ENCODE measurements at places on chromosomes 2 and 18.
A peak's percentile ranks its signal among the peaks of the same experiment; 100 is the strongest.

DNA sequence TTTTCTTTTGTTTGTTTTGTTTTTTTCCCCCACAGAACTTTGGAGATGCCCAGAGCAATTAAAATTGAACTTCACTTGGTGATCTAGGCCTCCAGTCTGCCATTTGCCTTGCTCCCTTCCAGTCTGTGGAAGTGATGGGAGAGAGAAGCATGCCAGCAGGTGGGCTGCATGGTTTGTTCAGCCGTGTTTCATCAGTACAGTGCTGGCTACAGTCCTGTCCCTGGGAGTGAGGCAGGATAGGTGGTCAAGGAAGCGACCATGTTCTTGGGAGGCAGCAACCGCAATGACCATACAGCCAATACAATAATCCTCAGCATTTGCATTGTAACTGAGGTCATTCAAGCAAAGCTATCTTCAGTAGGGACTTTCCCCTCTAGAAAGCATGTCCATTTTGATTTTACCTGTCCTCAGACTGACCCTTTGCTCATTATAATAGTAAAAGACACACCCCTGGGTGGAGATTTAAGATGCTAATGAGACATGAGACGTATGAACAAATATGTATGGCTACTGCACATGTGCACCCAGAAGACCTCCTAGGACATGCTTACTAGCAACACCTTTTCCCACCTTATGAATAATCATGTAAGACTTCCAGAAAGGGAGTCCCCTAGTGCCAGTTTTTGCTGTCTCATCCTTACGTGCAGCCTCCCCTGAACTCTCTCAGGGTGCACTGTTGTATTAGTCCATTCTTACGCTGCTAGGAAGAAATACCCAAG is 11.1 kb upstream of the LIPG start:
- no peak for DNase-seq

GRCh38 chr2:230779607-230780006 is 67.0 kb downstream of the CAB39 start:
- DNase-seq, result no peak

DNA sequence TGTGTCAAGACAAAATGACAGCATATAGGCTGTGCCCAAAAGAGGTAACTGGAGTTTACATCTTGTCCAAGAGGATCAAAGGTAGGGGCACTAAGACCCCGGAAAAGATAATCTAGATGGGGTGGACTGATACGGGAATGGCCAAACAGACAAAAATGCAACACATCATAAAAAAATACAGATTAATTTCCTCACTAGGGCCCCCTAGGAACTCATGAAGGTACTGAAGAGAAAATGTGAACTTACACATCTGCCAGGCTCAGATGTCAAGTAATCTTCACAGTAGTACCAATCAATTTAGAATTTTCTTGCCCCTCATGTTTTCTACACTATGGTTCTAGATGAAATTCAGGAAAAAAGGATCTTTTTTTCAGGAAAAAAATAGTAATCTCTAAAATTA is 115.6 kb upstream of the REG3A start:
- no peak for DNase-seq

DNA sequence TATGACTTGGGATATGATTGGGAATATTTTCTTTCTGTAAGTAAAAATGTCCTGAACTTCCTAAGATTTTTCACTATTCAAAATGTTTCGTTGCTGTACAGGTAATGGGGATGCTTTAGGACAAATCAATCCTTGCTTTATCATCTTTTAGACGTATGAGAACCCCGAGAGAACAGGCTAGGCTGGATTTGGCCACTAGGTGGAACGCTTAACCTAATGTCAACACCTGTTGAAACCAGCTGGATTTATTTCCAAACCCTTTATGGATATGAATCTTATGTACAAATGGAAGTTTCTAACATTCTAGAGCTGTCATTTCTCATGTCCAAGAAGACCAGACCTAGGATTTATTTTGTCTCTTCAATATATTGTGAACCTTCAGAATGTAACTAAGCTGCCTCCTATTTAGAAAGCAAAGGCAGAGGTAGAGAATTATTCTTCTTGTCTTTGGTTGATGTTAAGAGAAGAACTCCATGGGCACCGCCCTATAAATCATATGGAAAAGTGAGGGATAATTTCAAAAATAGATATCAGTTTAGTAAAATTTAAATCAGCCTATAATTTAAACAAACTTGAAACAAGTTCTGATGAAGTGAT is 96.7 kb downstream of the PMAIP1 start:
- peak; percentile 27 for DNase-seq

DNA sequence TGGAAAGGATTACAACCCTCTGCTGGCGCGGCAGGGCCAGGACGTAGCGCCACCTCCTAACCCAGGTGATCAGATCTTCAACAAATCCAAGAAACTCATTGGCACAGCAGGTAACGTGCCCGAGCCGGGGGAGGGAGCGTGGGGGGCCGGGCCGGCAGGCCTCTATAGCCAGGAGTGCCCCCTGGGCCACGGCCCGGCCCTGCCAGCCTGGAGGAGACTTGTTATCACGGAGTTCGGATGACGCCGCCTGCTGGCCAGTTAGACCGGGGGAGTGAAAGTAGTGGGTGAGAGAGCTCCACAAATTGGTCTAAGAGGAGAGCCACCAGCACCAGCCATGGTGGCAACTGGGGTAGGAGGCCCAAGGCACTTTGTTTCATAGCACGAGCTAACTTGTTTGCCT is 8.6 kb upstream of the TMEM214 start:
- DNase-seq, result peak; percentile 86

DNA sequence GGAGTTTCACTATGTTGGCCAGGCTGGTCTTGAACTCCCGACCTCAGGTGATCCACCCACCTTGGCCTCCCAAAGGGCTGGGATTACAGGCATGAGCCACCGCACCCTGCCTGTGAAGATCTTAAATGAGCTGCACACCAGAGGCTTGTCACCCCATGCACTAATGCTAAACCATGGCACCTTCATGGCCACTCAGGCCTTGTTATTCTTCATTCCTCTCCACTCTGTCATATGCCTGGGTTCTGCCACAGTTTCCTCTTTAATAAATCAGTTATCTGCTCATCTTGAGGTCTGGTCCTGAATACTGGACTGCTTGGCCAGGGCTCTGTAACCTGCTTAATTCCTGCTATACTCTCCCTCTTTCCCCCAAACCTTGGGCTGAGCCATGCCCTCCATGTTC is 303.9 kb upstream of the FBXO11 start:
- no peak for DNase-seq

GRCh38 chr2:199914372-199914958 is 3.4 kb downstream of the C2orf69 start:
- DNase-seq, result no peak

DNA sequence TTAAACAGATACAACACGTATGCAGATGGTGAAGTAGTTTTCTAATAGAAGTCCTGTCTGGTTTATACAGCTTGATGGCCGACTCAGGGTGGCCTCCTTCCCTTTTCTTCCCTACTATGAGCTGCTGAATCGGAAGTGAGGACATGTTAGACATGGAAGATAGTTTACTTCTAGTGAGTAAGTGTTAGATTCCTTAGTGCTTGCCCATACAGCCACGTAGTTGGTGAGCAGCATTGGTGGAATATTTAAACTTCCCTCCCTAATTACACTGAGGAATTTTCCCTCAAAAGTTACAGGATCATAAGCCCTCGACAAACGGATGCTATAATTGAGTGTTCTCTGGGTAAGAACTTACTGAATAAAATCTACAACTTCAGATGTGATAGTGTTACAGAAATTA is 52.1 kb downstream of the RHBDD1 start:
- DNase-seq, result peak; percentile 94

DNA sequence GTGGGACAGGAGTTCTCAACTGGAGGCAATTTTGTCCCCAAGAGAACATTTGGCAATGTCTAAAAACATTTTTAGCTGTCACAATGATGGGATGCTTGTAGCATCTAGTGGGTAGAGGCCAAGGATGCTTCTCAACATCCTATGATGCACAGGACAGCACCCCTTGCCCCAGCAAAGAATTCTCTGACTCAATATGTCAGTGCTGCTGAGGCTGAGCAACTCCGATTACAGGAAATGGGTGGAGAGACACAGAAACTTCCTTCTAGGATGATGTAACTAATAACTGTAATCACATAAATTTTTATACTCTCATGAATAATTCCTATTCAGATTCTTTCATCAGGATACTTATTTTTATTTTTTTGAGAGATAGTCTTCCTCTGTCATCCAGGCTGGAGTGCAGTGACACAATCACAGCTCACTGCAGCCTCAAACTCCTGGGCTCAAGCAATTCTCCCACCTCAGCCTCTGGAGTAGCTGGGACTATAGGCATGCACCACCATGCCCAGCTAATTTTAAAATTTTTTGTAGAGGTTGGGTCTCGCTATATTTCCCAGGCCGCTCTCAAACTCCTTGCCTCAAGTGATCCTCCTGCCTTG is 120.3 kb upstream of the ACAA2 start:
- no peak for DNase-seq

DNA sequence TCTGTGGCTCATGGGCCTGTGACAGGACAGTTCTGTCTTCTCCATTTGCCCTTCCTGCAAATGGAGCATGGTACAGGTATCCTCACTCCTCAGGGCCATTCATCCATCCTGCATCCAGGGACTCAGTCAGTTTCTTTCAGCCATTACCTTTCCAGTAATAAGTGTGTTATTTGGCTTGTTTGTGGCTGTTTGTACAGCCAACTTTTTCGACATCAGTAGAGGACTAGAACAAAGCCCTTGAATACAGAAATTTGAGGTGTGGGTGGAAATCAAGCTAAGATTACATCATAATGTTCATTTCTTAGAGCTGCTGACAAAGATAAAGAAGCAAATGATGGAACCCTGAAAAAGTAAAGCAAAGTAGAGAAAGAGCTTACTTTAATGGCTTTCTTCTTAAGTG is 290.4 kb downstream of the PTPRM start:
- no peak for DNase-seq

- no peak for DNase-seq
These were observed 251.7 kb downstream of the LRRTM4 start for GRCh38 chr2:77270433-77270832.

- no peak for DNase-seq
These were observed 20.3 kb downstream of the MRPL19 start for GRCh38 chr2:75666911-75667310.

GRCh38 chr2:69693775-69694450 is 48.0 kb upstream of the ANXA4 start:
- DNase-seq, result no peak

DNA sequence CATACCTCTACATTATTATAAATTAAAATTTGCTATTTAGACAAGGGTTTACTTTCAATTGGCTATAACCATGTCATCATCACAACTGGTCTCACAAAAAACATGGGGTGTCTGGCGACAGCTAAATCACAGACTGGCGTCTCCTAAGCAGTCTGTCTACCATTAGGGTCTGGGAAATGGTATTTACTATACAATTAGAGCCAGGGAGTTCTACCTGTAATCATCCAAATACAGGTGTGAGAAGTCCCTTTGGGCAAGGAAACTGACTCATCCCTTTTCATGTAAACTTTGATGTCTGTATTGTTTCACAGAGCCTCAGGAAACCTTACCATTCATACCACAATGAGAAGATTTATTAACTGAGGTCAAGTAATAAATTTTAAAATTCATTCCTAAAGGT is 126.7 kb downstream of the OLA1 start:
- peak; percentile 46 for DNase-seq

GRCh38 chr2:140797718-140798117 is 1333.1 kb downstream of the LRP1B start:
- no peak for DNase-seq

- DNase-seq, result no peak
These were observed 60.4 kb upstream of the SLC35G4 start for GRCh38 chr18:11548916-11549551.

GRCh38 chr2:209907746-209908145 is 94.7 kb upstream of the RPE start:
- DNase-seq, result no peak

DNA sequence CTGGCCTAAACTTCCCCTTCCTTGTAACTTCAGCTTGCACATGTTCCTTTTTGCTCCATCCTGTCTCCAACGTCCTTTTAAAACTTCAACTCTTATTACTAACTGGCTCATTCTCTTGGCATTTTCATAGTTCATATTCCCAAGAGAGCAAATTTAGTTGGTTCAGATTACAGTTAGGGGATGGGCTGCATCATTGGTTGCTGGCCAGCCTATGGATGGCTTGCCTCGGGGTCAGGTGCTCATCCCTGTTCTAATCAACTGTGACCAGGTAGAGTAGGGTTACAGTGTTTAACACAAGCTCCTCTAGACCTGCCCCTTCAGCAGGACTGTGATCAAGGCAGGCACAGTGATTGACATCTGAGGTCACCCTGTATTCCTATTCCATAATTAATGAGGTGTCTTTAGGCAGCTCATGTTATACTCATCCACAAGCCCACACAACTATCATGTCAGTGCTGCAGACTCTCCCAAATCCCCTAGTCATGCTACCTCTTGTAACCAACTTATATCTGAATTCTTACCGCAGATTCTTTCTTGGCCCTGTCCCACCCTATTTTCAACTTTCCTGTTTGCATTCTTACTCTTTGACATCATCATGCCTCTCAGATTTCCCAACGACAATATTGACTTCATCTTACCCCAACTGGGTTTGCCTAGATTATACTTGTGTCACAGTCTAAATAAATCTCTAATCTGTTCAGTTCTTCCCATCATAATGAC is 293.3 kb downstream of the MTX2 start:
- DNase-seq, result peak; percentile 37

DNA sequence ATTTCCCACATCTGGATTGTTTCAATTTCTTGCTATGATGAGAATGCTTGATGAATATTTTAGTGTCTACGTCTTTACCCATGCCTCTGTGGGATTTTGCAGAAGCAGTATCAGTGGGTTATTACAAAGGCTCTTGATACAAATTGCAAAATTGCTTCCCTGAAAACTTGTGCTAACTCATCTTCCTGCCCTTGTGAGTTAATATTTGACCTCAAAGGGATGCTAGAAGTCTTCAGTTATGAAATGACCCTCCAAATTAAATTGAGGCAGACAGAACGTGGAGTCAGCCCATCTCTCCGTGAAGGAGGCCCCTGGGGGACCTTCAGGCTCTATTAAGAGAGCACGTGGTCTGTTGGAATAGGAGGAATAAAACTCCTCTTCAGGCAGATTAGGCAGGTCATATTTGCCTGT is 239.2 kb upstream of the HS6ST1 start:
- DNase-seq, result no peak

DNA sequence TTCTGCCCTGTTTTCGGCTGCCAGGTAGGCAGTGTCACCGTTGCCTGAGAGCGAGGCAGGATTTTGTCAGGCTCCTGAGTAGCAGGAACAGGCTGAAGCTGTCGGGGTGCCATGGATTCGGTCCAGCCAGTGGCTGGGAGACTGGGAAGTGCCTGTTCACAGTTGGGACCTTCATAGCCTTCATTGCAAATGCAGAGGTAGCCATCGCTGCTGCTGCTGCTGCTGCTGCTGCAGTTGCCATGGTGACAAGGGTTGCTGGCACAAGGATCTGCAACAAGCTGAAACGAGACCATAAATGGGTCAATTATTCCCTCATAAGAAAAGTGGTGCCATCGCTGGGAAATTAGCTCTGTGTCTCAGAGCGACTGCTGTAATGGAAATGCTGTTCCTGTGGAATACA is 122.7 kb downstream of the DNER start:
- no peak for DNase-seq

DNA sequence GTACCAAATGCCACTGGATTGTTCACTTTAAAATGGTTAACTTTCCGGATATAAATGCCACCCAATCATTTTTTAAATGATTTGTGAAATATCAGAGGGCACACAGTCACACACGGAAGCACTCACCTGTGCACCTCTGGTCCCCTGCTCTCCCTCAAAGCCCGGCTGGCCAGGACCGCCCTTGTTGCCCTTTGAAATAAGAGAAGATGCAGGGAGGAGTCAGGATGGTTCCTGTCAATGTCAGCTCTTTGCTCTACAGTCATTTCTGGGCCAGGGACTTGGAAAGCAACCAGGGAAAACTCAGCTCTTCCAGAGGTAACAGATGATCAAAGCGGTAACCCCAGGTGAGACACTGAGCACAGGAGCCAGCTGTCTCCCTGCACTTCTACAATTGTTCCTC is 60.7 kb downstream of the COL6A3 start:
- no peak for DNase-seq
